ENCODE measurements at places on chromosomes 2 and 18.

DNA sequence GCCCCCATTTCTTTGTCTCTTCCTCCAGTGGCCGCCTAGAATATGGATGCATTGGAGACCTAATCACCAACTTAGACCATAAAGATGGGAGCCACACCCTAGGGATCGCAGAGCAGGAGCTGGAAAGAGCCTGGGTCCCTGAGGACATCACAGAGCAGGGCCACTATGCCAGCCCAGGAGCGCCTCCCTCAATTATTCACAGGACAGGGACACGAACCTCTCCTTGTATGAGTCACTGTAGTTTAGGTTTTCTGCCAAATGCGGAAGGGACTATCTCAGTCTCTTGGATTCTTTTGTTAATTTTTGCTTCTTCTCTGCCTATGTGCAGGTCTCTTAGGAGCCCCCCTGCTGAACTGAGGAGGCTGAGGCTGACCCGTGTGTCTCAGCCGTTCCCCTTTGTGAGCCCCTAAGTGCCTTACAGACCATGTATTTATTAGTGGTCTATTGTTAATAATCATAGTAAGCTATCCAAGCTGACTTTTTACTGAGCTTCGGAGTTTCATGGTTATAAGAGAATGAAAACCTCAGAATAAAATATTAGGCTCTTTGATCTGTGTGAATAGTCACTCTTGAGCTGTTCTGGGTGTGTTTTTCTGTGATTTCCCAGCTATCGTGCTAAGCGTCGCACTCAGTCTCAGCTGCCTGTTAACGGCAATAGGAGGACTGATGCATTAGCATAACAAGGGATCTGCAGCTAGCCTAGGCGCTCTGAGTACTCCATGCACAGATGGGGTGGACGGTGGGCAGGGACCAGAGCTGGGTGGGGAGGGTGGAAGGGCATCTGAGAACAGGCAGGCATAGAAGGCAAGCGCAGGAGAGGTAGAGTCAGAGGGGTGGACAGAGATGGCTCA lies 12.7 kb upstream of the PTPN4 start:
- DNase-seq, result no peak

DNA sequence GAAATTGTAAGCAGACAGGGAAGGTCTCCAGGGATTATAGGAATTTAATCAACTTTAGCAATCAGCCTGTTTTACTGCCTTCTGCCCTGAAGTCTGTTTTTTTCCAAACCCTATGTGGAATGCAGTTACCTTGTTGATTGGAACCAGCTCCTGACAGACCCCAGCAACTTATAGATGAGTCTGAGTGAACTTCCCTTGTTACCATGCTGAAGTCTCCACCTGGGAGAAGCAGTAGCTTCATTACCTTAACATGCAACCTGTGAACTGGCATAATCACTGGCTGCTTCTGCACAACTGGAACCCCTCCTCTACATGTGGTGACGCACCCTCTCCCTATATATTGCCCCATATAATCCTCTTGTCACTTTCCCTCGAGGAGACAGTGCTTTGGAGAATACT lies 226.3 kb upstream of the SPOPL start:
- DNase-seq, result no peak

DNA sequence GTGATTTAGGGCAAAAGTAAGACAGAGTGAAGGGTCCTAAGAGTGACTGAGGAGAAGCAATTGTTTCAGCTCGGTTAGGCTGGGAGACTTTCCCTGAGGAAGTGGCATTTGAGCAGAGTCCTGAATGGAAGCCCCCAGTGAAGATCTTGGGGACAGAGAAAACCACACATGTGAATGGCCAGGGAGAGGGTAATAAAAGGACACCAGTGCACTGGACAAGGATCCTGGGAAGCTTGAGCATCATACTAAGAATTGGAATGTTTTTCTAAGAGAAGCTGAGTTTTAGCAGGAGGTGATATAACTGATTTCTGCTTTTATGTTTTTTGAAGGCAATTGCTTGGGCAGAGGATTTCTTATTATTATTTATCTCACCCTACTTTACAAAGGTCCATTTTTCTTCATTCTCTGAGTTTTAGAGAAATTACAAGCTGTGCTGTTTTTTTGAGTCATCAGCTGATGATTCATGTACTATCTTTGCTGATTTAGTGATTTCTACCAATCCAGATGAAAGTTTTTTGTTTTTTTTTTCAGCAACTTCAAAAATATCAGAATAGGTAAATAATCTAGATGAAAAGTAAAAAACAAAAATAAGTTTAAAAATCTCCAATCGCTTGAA lies 43.5 kb downstream of the MFSD6 start:
- DNase-seq, result no peak

DNA sequence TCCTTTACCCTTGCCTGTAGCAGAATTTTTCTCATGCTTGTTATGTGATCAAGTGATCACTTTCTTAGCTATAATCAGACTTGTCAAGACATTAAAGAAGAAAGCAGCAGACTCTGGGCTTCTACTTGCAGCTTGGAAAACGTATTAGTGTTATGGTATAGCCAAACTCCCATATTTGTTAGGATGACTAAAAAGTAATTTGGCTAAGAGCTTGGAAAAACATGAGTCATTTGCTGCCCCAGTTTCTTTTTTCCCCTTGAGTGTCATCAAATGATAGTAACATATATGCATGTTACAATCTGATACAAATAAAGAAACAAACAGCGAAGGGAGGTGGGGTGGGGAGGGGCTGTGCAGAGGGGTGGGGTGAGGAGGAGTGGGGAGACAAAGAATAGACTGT lies 155.5 kb downstream of the IKZF2 start:
- no peak for DNase-seq

- DNase-seq, result no peak
These were observed 217.4 kb downstream of the CDCA7 start for GRCh38 chr2:173571887-173572680.

GRCh38 chr2:159516241-159516758 lies 100.0 kb downstream of the BAZ2B start:
- no peak for DNase-seq

DNA sequence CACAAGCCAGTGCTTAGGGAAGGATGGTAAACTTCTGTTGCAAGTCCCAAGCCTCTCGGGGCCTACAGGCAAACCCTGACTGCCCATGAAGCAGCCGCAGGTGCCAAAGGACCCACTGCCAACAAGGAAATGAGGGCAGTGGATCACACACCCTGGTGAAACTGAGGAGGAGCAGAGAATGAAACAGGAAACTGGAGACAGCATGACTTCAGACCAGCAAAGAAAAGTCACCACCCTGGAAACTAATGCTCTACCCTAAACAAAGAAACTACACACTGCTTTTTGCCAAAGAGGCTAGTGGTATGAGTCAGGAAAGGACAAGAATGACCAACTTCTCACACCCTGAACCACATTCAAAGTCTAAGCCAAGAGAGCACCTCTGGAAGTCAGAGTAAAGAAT lies 97.2 kb downstream of the MYO5B start:
- DNase-seq, result no peak

- no peak for DNase-seq
These were observed 23.6 kb downstream of the KCNE4 start for GRCh38 chr2:223075301-223076270.

- no peak for DNase-seq
These were observed 98.4 kb upstream of the MYCN start for GRCh38 chr2:15841776-15842560.

DNA sequence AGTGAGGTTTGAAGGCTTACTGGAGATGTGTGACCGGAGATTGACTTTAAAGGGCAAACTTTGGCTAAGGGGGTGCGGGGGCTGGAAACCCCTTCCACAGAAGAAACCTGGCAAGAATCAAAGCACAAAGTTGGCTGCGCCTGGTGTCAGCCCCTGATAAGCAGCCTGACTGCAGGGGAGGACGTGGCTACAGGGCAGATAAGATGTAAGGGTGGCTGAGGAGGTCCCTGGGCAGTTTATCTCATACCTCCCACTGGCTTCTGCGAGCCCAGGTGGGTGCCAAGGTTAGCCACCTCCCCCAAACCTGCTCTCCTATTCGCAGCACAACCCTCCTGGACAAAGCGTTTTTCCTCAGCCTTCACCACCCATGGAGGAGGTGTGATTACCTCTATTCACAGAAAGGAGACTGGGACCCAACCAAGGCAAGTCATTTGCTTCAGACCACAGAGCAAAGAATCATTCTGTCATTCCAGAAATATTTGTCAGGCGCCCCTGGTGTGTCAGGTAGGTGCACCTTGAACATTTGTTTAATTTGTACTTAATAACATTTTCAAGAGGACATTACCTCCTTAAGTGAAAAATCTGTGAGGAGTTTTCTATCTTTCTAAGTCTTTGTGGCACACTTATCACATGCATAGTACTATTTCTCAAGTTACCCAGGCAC lies 73.1 kb upstream of the IL1R1 start:
- no peak for DNase-seq

DNA sequence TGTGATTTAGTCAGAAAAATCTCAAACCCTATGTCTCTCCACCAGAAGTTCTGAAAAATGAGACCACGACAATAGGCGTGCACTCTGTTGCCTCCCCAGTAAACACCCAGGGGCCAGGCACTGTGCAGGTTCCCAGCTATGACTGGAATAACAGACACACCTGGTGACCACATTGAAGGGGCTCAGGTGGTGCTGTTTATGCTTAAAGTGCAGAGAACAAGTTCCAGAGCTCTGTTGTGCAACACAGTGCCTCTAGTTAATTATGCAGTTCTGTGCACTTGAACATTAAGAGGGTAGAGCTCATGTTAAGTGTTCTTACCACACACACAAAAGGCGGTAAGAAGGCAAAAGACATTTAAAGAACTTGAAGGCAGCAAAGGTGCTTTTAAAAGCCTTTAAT lies 52.6 kb upstream of the AFF3 start:
- DNase-seq, result no peak

Measured in activated T-helper 1 cell treated with anti-CD3 and anti-CD28 coated beads, Interleukin-12 subunit alpha, Interleukin-12 subunit beta, Interleukin-2, Interleukin-4 antibody, amounts not matched to agents 30 ng/mL and 10 ng/mL and 1 ng/mL, durations not matched to agents 14 hours and 24 hours and 36 hours (primary cell).